ENCODE measurements at places on chromosomes 2 and 18.

DNA sequence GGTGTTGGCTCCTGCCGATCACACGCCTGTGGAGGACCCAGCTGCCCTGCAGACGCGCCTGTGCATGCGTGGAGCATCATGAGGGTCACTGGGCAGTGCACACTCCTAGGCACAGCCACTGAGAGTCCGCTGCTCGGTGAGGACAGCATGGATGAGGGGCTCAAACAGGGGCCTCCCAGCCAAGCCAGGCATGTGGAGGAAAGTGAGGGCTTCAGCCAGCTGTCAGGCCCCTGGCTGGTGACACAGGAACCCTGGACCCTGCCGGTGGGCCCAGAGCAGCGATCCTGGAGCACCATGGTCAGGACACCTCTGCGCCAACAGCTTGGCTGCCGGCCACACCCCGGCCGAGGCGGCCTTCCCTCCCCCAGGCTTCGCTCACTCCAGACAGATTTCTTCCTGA, 171.2 kb downstream of the RTP5 start:
- no peak for DNase-seq

- DNase-seq: no peak
These were observed 7.1 kb upstream of the FIGLA start for GRCh38 chr2:70797506-70797905.

- no peak for DNase-seq
These were observed 69.6 kb downstream of the KLHL29 start for GRCh38 chr2:23454501-23455120.

DNA sequence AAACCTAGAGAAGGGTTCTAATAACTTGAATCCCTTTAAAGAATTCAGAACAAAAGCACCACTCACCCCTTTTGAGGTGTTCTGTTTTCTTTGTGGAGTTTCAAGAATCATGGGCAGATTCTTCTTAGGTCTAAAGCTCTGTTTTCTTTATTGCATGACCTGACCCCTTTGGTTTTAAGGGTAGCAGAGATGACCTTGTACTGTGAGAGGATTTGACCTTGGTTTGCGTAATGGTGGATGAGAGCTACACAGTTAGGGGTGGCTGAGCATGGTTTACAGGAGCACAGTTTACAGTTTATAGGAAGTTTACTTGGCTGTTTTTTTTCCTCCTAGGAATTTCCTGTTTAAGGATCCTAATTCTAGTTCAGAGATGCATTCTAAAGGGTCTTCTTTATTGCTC, 1095.6 kb upstream of the NRXN1 start:
- DNase-seq: no peak

- DNase-seq: no peak
These were observed 228.5 kb upstream of the SMAD7 start for GRCh38 chr18:49179222-49179621.

GRCh38 chr2:130764821-130765115, 9.4 kb downstream of the AMER3 start:
- DNase-seq: no peak

DNA sequence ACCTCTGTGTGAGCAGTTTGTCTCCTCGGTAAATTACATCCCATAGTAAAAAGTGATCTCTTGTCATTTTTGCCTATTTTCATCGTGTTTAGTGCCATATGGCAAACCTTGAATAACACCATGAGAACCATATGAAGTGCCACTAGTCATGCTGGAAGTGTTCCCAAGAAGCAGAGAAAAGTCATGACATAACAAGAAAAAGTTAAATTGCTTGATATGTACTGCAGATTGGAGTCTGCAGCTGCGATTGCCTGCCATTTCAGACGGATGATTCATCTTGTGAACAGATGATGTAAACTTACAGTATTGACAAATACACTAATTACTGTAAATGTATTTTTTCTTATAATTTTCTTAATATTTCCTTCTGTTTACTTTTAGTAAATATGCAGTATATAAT, 846.7 kb downstream of the BCL11A start:
- no peak for DNase-seq

GRCh38 chr2:241082341-241083090, 19.6 kb downstream of the MTERF4 start:
- DNase-seq: no peak

- no peak for DNase-seq
These were observed 2.9 kb downstream of the ITPRID2 start for GRCh38 chr2:181894381-181894780.

- DNase-seq: no peak
These were observed 900.7 kb upstream of the SOX11 start for GRCh38 chr2:4791488-4791887.

DNA sequence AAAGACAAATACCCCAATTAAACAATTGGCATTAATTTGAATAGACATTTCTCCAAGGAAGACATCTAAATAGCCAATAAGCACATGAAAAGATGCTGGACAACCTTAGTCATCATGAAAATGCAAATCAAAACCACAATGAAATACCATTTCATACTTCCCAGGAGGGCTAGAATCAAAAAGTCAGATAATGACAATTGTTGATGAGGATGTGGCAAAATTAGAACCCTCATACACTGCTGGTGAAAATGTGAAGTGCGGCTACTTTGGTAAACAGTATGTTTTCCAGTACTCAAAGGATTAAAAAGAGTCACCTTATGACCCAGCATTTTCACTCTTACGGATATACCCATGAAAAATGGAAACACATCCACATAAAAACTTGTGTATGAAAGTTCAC, 91.6 kb downstream of the FIGN start:
- no peak for DNase-seq

GRCh38 chr2:151928380-151928779, 100.2 kb upstream of the ARL5A start:
- DNase-seq: no peak

DNA sequence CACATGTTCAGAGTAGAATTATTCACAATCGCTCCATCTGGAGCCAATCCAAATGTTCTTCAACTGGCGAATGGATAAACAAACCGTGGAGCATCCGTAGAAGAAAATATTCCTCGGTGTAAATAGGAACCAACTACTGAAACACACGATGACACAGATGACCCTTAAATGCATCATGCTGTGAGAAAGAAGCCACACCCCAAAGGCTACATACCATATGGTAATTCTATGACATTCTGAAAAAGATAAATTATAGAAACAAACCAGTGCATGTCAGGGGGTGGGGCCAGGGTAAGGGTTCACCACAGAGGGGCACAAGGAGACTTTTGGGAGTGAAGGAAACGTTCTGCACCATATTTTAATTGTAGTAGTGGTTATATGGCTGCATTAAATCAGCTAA, 312.2 kb upstream of the SMIM21 start:
- DNase-seq: no peak

DNA sequence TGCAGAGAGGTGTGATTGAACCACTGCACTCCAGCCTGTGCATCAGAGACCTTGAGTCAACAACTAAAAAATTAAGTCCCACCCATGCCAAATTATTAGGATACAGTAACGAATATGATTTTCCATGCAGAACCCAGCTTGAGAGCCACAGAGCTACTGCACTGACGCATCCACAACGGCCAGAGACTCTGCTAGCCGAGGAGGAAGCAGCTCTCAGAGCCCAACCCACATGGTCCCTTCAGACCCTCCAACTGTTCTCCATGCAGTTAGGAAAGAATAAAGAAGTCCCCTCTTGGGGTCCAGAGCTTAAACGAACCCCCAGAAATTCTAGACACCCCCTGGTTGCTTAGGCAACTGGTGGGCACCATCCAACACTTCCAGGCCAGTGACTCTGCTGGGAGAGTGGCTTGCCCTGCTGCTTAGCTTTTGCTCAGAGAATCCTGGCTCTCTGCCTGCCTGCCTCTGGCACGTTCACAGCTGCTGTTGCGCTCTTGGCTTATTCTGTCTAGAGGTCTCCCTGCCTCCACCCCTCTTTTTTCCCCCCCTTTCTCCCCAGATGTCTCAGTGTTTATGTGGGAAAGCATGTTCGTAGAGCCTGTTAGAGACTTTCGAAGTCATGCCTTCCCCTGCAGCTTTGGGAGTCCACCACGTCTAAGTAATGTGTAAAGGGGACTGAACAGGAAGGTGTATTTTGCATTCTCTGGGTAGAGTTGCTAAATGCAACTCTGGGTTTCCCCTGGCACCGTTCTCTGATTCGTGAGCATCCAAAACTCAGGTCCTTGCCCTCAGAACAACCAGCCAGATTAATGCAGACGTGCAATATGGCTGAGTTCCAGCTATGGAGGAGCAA, 26.0 kb upstream of the SP3 start:
- peak; percentile 85 for DNase-seq

GRCh38 chr2:49174750-49175149, 20.4 kb upstream of the FSHR start:
- DNase-seq: no peak

DNA sequence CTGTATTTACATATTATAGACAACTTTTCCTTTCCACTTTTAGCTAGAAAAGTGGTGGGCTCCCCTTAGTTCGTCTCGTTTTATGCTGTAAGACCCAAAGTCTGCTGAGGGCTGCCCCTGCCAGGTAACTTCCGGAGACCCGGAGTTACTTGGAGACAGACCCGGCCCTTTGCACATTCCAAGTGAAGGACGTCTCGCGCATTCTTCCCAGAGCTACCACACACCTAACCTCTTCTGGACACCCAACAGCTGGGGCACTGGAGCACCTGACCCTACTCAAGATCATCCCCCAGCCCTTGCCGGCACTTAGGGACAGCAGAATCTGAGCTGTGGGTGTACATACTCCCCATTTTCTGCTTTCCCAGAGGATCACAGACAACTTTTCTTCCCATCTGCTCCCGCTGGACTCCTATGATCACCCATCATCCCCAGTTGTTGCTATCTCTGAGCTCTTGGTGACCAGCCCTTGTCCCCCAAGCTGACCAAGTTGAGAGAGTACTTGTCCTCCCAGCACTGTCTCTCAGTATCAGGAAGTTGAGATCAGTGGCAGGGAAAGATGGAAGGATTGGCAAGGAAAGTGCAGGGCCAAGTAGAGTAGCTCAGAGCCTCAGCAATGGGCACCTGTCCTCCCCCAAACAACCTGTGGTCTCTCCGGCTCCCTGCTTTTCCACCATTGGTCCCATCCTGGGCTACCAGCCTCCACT, 8.4 kb upstream of the SATB2 start:
- DNase-seq: no peak

- DNase-seq: no peak
These were observed 3.7 kb upstream of the PCBP1 start for GRCh38 chr2:70083344-70084156.

- DNase-seq: peak; percentile 2
These were observed 128.0 kb upstream of the GYPC start for GRCh38 chr2:126527836-126528490.
